Cardiac fibroblast (primary cell): ENCODE measurements at places on chromosomes 7 and 10.

- no peak for DNase-seq
Measured at GRCh38 chr10:21536874-21537273, 2.8 kb downstream of the MLLT10 start.

- no peak for DNase-seq
Measured at GRCh38 chr7:26854876-26855855, 9.2 kb downstream of the SKAP2 start.

GRCh38 chr7:22385326-22385725, 28.4 kb upstream of the RAPGEF5 start:
- DNase-seq = no peak

DNA sequence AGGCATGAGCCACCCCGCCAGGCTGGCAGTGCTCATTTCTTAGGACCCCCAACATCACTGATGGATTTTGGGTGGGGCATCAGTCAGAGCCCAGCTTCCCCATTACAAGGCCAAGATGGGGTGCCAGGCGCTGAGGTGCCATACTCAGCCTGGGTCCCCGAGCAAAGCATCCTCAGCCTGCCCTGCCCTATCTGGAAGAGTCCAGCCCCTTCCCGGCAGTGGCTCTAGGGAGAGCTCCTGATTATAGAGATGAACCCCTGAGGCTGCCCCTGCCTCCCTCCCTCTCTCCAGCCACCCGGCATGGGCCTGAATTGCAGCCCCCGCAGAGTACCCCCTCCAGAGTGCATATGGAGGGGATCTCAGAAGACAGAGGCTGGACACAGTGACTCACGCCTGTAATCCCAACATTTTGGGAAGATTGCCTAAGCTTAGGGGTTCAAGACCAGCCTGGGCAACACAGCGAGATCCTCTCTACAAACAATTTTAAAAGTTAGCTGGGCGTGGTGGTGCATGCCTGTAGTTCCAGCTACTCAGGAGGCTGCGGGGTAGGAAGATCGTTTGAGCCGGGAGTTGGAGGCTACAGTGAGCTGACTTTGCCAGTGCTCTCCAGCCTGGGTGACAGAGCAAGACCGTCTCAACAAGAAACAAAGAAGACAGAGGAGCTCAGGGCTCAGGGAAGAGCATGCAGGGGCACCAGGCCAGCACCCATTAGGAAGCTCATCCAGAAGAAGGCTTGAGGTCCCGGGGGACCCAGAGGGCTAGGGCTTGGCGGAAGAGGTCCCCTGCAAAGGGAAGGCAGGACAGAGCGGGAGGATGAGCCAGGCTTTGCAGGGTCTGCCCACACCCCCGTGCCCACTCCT, 13.3 kb downstream of the LAT2 start:
- DNase-seq = no peak

DNA sequence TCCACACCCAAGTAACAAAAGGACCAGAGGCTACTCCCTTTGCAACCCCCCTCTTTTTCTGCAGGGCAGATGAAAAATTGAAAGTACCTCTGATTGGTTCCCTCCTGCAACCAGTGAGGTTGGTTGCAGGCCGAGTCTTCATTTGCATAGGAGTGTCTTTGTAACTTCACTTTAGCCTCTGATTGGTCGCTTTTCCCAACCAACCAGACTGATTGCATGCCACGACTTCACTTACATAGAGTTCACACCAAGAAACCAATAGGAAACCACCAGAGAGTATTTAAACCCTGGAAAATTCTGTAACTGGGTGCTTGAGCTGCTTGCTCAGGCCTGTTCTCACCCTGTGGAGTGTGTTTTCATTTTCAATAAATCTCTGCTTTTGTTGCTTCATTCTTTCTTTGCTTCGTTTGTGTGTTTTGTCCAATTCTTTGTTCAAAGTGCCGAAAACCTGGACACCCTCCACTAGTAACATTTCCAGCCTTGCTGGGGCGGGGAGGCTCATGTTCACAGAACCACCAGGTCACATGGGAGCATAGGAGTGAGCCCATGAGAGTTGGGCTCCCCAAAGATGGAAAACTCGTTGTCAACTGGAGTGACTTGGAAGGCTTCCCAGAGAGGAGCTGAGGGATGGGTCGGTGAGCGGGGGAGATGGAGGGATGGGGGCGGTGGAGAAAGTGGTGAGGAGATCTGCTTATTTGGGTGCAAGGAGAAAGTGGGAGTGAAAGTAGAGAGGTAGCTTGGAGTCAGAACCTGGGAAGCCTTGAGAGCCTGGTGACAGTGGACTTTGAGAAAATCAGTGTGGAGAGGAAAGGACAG, 223.6 kb downstream of the GFRA1 start:
- no peak for DNase-seq

GRCh38 chr10:91756286-91756685, 41.9 kb upstream of the TNKS2 start:
- DNase-seq = peak; percentile 55

GRCh38 chr7:42753811-42754363, 158.0 kb downstream of the C7orf25 start:
- no peak for DNase-seq

DNA sequence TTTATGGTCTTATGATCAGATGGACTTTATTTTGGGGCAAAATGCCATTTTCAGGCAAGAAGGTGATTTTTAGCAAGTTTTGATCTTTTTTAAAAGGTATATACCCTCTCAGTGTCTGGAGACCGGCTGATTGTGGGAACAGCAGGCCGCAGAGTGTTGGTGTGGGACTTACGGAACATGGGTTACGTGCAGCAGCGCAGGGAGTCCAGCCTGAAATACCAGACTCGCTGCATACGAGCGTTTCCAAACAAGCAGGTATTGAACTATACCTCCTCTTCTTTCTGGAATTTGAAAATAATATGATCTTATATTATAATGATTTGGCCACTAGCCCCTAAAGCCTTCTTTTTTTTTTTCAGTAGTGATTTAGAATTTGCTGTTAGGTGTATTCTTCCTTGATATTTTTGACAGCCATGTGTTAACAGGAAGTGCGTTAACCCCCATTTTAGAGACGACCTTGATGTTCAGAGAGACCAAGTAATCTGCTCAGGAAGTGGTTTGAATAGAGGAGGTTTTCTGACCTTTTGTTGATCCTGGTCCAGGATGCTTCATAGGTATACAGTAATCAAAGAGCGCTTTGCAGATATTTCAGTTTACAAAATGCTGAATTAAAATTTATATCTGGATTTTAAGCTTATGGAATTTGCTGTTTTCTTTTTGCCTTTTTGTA, 6.2 kb downstream of the BUB3 start:
- no peak for DNase-seq

DNA sequence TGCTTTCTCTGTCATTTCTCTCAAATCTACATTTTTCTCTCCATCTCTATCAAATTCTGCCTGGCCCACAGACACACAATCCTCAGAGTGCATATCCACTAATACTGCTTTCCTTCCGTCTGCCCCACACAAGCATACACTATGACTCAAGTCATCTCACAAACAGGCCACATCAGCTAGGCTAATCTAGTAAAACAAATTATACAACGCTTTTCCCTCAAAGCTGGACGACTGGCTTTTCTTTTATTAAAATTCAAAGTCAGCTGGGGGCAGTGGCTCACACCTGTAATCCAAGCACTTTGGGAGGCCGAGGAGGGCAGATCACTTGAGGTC, 161.1 kb downstream of the FAM107B start:
- no peak for DNase-seq

DNA sequence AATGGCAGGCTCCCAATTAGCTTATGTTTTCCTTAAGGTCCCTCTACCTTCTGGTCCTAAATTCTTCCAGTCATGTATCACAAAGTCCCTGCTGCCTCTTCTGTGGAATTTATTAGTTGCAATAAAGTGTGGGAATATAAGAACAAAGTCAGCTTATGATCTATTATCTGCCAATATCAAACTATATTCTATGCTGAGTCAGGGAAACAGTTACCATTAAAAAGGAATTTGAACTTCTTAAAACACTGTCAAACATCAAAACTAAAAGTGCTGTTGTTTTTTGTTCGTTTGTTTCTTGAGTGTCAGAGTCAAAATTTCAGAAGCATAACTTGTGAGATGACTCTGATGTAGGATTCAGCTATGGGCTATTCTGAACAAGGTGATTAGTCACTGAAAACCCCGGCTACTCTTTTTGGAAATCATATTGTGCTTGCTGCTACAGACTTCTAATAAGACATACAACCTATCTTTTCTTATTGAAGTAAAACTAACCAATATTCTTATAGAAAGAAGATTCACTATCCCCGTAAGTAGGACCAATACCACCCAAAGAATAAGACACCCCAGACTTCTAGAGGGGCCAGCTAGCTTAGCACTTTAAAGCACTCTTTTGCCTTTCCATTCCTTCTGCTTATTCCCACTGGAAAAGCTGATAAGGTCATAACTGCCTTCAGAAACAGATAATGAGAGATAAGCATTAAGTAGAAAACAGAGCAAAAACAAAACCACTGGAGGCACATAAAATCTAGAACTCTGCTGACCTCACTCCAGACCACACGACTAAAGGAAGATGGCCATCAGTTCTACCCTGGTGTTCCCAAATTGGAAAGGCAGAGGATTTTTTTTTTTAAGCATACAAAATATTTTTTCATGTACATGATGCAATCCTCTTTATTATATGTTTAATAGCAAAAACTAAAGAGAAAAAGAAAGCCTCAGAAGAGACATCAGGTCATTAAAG, 370.6 kb downstream of the PARD3 start:
- DNase-seq = peak; percentile 10

DNA sequence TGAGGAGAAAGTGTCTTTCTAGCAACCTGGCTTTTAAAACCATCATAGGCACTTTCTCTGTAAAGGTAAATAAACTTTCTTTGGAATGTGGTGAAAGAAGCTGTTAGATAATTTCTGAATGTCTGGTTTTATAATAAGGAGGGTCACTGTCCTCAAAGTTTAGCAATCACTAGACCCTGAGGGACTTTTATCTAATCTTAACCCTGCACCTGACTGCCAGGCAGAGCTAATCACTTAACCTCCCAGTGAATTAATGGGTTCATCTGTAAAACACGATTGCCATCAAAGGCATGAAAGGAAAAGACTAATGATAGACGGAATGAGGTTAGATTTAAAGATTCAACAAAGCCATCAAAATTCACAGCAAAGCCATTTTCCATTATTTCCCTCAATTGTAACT, 553.8 kb downstream of the GRM8 start:
- no peak for DNase-seq

DNA sequence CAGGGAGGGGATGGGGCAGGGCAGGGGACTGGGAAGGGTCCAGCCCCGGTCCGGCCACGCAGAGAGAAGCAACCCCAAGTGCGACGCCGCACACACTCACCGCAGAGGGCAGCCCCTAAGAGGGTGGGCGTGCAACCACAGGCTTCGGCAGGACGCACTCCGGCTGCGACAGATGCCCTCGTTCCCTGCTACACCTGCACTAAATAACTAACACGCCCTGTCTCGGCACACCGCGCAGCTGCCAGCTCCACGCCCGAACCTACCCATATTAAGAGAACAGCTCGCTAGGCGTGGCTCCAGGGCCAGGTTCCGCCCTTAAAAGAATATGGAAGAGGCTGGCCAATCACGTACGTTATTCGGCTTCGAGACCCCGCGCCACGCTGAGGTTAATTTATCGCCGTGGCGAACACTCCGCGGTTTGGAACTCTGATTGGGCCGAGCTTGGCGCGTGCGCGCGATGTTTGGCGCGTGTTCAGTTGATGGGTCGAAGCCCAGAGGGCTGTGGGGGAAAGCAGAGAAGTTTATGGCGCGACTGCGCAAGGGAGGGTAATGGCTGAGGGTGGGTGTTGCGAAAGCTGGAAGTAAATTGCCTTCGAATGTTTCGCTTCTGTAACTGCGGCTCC, 91.1 kb downstream of the OR13A1 start:
- no peak for DNase-seq

GRCh38 chr10:131997366-131998049, 15.8 kb upstream of the BNIP3 start:
- DNase-seq = peak; percentile 90

DNA sequence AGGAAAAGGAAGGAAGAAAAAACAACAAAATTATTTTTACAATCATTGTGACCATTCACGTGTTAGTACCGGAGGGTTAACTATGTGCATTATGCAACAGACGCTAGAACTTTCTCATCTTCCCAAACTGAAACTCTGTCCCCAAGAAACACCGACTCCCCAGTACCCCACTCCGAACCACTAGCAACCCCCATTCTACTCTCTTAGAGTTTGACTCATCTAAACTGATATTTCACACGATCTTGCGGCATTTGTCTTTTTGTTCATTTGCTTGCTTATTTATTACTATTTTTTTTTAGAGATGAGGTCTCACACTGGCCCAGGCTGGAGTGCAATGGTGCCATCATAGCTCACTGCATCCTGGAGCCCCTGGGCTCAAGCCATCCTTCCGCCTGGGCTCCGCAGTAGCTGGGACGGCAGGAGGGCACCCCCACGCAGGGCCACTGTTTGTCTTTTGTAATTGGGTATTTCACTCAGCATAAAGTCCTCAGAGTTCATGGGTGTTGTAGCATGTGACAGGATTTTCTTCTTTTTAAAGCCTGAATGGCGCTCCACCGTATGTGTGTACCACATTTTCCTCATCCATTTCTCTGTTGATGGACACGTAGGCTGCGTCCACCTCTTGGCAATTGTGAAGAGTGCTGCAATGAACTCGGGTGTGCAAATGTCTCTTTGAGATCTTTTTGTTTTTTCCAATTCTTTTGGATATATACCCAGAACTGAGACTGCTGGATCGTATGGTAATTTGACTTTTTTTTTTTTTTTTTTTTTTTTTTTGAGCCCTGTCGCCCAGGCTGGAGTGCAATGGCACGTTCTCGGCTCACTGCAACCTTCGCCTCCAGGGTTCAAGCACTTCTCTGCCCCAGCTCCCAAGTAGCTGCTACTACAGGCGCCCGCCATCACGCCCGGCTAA, 9.5 kb downstream of the MNX1 start:
- no peak for DNase-seq

DNA sequence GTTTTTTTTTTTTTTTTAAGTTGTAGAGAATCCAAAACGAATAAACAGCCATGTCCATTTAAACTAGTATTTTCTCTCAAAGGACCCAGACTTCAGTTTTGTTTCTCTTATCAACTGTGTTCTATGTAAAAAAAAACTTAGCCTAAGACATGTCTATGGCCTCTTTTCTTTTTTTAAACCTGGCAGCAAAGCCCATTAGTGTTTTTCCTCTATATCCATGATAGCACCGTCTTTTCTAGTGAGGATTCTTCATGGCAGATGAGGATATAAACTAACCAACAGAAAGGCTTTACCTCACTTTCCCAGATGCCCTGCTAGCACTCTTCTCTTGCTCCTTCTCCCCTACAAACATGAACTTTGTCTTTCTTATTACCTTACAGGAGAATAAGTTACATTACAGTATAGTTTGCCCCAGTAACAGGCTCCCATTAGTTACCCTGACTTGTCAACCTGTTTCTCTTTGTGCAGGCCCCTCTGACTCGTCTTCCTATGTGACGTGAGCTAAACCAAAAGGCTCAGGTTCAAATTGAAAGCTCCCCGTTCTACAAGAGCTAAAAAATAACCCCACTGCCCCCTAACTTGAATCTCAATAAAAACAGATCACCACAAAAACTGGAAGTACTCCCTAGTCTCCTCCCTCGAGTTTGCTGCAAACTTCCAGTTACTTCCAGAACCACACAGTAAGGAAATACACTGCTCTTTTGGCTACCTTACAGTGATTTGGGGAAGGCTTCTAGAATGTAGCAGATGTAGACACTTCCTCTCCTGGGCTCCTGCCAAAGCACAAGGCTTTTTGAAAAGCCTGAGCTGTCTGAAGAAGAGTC, 20.1 kb downstream of the P4HA1 start:
- DNase-seq = peak; percentile 92

- DNase-seq = no peak
Measured at GRCh38 chr10:48455392-48456151, 149.1 kb downstream of the MAPK8 start.
